ENCODE measurements at places on chromosomes 5 and 9.

DNA sequence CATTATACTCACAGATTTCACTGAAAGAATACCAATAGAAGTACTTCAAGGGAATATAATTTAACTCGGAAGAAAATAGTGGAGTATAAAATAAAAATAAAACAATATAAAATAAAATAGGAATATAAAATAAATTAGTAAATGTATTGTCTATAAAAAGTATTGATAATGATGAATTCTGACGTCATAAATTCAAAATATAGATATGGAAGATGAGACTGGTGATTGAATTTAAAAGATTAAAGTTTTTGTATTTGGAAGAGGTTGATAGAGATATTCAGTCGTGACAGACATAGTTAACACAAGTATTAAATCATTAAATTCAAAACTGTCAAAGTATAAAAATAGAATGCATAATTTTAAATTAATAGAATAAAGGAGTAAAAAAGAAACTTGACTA lies 964.9 kb upstream of the C9orf72 start:
- no peak for DNase-seq

DNA sequence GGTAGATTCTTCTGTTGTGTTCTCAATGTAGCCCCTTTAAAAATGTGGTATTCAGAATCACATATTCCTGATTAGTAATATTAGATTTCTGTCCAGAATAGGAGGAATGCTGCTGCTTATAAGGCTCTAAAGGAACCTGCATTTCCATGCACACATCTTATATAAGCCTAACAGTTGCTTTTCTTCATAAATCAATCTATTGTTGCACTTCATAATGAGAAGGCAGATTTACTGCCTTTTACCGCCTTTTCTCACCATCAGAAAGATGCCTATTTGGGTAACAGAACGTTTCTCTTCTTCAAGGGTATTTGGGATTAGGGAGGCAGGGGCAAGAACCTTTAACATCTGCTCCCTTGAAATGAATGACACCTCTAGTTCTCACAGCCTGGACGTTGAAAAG lies 243.4 kb downstream of the MLLT3 start:
- no peak for DNase-seq

- DNase-seq = no peak
Observed at GRCh38 chr5:151284392-151284967, 19.1 kb downstream of the SLC36A3 start.

GRCh38 chr5:152164860-152165259 lies 240.2 kb upstream of the GLRA1 start:
- no peak for DNase-seq

DNA sequence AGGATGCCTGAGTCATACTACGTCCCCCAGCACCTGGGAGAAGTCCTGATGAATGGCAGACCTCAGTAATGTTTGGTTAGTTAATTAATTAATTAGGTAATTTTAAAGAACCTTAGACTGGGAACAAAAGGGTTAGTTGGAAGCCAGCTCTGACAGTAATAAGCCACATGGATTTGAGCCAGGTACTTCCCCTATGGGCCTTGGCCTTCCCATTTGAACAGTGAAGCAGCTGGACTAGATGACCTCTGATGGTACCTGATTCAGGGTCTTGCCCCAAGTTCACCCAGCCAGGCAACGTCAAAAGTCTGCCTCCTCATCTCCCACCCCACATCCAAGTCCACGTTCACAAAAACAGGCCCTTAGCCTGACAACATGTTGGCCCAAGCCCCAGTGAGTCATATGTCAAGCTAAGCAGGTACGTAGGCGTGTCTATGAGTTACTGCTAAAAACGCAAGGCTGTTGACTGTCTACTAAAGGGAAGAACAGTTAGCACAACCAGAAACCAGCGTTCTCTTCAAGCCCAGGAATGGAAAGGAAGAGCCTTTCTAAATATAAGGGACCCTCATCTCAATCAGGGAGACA lies 303.2 kb downstream of the ACTL7B start:
- no peak for DNase-seq

DNA sequence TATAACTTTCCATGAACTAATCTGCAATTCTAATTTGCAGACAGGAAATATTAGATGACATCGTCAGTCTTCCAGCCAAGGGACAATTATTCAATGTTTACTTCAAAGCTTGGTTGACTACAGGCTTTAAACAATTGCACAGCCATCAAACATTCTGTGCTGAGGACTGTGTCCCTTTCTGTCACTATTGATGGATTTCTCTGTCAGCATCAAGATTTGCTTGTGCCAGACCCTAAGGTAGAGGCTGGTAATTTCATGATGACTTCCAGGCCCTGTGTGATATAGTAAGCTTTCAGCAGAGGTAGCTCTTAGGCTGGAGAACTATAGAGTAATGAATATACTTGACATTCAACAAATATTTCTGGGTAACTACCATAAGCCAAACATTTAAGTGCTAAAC lies 229.3 kb upstream of the ACTBL2 start:
- no peak for DNase-seq

GRCh38 chr9:128322404-128323211 lies at the start of the genes COQ4 and TRUB2:
Gene COQ4 (plus strand): TSS chr9:128322839. CDS start chr9:128322859, 20 bp downstream.
Gene TRUB2 (minus strand): TSS chr9:128322447. CDS start chr9:128322408, 39 bp downstream.
- peak; percentile 98 for DNase-seq

- no peak for DNase-seq
Observed at GRCh38 chr5:15594977-15595568, 95.1 kb downstream of the FBXL7 start.

- no peak for DNase-seq
Observed at GRCh38 chr9:92196909-92197308, 81.7 kb upstream of the SPTLC1 start.

DNA sequence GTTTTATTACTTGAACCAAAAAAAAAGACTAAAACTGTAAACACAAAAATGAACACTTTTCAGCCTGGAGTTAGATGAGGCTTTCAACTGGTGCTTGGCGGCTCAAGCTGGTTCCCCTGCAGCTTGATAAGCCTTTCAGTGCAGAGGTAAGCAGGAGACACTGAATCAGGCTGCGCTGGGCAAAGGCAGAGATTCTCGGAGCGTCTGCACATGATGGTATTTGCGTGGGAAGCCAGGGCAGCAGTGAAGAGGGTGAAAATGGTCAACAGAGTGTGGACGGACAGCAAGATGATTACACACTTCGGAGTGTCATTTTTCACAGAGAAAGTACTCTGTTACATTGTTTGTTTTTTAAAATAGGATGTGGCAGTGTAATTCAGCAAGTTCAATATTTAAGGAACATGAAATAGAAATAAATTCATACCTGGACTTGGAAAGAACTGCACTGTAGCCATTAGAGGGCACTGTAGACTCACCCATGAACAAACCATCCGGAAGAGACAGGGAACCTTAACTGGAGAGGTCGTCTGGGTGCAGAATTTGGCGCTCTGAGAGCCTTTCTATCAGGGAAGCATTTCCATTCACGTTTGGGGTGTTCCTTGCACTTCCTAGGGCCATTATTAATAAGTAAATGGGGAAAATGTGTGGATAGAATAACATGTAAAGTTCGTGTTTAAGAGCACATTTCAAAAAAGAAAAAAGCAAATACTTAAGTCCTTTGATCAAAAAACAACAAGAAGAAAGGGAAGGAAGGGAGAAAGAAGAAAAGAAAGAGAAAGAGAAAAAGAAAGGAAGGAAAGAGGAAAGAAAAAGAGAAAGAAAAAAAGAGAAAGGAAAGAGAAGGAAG lies 69.8 kb downstream of the ICE1 start:
- no peak for DNase-seq

GRCh38 chr5:53560506-53561191 lies at the start of gene NDUFS4:
Gene NDUFS4 (plus strand): TSS chr5:53560639. CDS start chr5:53560663, 24 bp downstream.
- DNase-seq = peak; percentile 80

GRCh38 chr5:116674881-116675625 lies 100.4 kb upstream of the SEMA6A start:
- no peak for DNase-seq

Data from amygdala (tissue), 56 donors.